ENCODE measurements at places on chromosomes 6 and 20. TPM values are rescaled to one million over a fixed set of nuclear protein-coding genes. Genes with fewer than 3 reads are reported as not detected.
A peak's percentile ranks its signal among the peaks of the same experiment; 100 is the strongest.

GRCh38 chr6:51571168-51571567 lies 516.2 kb downstream of the PKHD1 start:
- DNase-seq: no peak

Gene MACROD2
- under 0.01 TPM for total RNA-seq

Gene CLPSL2
- total RNA-seq: not detected

Gene BANF2
- total RNA-seq: not detected

DNA sequence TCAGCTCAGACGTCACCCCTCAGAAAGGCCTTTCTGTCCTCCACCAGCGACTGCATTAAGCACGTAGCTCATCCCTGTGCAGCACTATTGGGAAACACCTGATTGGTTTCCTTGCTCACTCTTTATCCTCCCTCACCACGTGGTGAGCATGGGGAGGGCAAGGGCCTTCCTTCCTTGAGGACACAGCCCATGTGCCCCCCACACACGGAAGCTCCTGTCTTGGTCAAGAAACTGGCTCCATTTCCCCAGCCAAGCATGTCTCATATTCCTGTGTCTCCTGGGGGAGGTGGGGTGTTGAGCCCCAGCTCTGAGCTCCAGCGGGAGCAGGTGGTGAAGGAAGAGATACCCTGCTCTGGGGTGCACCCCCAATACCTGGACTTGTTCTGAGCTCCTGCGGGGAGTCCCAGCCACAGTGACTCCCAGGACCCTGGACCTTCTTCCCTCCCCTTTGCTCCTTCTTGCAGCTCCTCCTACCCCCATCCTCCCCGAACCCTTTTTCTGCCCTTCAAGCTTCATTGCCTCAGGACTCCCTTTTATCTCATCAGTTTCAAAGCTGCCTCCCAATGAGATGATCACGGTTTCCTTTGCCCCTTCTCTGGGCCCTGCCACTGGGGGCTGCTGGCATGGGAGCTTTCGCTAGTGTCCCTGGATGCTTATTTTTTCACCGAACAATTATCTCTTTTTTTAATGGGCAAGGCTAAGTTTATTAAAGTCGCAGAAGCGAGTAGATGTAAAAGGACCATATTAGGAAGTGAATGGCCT lies 230.1 kb downstream of the TFAP2C start:
- no peak for DNase-seq

GRCh38 chr20:17345321-17345720 lies 118.5 kb downstream of the PCSK2 start:
- DNase-seq: no peak

DNA sequence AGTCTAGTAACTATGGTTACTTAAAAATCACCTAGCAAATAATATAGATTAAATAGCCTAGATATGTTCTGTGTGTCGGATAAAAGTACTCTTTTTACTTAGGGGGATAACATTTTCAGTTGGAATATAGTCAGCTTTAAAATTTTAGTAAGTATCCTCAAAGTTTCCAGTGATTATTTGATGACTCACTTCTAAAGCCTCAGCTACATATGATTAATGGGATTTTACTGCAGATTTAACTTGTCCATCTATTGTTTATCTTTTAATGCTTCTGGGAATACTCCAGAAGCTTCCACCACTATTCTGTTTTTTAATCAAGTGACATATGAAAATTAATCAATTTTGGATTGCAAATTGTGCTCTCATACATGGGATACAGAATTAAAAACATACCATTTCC lies 8.7 kb upstream of the TENT5A start:
- peak; percentile 60 for DNase-seq

GRCh38 chr6:39086294-39086693 lies 28.7 kb downstream of the SAYSD1 start:
- DNase-seq: no peak

DNA sequence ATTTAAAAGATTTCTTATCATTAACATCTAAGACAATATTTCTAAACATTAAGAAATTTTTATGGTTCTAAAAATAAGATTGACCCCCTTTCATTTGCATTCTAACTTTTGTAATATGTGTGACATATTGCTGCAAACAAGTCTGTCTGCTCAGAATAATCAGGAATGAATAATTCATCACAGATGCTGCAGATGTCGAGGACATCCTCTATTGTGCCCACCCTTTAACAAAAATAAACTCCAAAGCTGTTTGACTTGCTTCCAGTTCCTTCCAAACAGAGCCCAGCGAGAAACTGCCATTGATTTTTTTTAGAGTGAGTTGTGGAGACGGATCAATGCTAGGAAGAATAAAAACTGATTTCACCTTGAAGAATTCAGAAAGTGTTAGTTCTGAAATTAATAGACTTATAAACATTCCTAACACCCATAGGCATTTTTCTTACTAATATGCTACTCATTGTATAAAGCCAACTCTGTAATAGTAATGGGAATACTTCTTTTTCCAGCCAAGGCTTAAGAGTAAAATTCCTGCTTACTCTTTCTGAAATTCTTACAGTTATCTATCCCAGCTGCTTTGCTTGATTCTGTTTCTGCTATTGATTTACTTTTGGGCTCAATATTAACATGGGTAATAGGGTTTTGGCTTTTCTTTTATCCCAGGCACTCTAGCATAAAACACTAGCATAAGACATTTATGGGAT lies 244.8 kb upstream of the FAM83B start:
- no peak for DNase-seq

DNA sequence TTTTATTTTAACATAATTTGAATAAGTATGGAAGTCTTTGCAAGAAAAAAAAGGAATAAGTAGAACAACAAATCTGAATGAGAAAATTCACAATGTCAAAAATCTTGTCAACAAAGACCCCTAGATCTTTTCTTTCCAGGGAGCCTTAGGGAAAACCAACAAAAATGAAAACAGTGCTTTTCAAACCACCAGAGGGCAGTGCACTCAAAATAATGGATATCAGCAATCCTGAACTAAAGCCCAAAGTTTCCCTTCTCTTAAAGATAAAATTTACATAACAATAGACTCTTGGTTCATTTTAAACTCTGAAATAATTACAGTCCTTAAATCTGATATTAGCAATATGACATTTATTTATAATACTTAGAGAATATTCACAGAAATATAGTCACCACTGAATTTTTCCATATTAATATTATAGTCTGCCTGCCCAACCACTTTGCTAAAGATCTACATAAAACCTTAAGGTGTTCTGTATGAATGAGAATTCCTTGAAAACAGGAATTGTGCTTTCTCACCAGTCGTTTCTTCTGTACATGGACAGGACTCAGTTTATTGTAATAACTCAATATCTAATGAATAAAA lies 105.3 kb upstream of the BMP5 start:
- DNase-seq: peak; percentile 56

Gene PNLDC1
- not detected for total RNA-seq

Data from lung microvascular endothelial cell (primary cell).